ENCODE measurements at places on chromosomes 2 and 18. TPM values are rescaled to one million over a fixed set of nuclear protein-coding genes. Genes with fewer than 3 reads are reported as not detected.

DNA sequence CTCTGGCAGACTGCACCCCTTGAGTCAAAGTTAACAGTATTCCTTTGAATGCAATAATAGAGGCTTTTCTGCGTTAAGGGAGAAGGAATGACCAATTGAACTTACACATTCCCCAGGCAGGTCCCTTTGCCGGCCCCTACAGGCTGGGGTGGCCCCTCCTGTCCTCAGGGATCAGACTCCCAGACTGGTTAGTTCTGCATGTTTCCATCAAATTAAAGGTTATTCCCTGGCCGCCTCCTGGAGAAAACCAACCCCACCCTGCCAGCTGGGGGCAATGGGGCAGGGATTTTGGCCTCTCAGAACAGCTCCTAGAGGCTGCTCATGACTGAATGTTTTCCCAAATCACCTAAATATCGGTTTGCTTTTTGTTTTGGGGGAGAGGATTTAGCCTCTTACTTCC, 199.6 kb downstream of the MGAT5 start:
- DNase-seq, result no peak

DNA sequence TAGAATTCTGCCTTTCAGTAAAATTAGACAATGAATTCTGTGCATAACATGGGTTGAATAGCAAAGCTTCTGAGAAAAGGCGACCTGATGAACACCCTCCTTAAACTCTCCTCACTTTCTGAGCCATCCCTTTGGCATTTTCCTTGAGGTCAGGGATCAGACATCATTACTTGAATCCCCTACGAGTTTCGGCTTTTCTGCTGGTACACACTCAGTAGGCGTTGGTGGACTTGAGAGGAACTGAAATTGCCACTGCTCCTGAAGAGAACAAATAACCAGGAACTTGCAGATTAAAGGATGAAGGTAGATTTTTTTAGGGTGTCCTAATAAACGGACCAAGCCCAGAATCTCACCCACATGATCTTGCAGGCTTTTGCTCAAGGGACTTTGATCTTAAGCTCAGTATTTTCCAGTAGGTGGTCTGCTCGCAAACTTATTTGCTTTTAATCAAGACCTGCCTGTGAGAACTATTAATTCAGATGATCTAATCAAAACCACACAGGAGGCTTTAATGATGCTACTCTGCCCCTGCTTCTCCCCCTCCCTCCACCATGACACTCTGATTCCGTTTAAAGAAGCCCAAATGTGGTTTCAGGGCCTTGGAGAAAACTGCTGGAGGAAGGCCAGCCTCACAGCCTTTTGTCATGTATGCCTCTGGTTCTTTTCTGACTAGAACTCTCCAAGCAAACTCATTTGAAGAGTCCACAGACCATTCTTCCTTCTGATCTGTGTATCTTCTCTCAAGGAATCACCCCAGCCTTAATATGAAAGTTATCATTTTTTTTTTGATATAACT, 124.9 kb downstream of the PRKCE start:
- DNase-seq, result no peak

The TMEM247 gene
- total RNA-seq, result not detected

DNA sequence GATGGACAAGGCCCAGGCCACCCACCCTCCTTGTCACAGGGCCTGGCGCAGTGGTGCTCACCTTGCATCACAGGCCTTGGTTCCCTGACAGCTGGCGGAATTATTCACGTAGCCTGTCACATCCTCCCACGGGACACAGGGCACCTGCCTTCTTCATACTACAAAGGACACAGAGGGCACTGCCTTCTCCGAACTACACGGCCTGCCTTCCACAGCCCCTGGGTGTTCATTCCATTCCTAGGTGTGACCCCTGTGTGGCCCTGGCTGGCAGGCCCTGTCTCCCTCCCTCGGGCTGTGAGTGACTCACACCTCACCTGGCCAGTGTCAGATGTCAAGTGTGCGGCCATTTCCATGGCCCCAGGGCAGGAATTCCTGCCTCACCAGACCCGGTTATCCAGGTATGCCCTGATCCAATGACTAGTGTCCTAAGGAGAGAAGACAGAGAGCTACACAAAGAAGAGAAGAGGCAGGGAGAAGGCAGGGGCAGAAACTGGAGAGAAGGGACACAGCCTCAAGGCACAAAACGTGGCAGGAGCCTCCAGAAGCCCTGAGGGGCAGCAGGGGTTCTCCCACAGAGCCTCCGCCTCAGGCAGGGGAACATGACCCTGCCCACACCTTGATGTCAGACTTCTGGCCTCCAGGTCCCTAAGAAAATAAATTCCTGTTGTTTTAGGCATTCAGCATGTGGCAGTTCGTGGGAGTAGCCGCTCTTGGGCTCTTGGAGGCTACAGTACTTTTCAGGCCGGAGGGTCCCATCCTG, 43.4 kb downstream of the MBP start:
- no peak for DNase-seq

The UBXN4 gene
- total RNA-seq, result 128 TPM

GRCh38 chr2:69054431-69054830, 41.5 kb downstream of the ANTXR1 start:
- DNase-seq, result no peak

The GPR39 gene
- 0.10 TPM for total RNA-seq

All from T-helper 17 cell (primary cell).